ENCODE measurements at places on chromosomes 1 and 21.

DNA sequence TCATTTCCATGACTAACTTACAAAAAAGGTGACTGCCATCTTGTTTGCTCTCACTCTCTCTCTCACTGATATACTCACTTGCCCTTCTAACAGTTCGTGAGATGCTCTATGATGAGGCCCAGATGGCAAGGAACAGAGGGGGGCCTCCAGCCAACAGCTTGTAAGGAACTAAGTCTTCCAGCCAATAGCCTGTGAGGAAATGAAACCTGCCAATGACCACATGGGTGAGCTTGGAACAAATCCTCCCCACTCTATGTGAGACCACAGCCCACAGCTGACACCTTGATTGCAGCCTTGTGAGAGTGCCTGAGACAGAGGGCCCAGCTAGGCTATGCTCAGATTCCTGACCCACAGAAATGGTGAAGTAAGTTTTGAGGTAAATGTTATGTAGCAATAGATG is 153.7 kb downstream of the HHIPL2 start:
- no peak for DNase-seq

DNA sequence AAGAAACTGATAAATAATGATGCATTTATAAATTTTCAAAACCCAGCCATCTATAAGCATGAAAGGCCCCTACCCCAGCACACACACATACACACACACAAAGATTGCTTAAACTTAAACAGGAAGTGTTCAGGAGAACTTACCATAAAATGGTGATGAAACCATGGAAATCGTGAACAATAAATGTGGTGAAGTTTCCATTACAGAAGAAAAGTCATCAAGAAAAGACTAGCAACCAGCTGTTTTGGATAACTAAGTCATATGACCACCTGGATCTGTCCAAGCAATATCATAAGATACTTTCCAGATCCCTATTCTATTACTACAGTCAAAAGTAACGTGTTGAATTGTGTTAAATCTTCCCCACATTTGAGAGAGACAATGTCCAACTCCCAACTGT is 24.1 kb downstream of the RGS5 start:
- no peak for DNase-seq

- DNase-seq, result no peak
These were observed 27.6 kb upstream of the CTH start for GRCh38 chr1:70383483-70383882.

DNA sequence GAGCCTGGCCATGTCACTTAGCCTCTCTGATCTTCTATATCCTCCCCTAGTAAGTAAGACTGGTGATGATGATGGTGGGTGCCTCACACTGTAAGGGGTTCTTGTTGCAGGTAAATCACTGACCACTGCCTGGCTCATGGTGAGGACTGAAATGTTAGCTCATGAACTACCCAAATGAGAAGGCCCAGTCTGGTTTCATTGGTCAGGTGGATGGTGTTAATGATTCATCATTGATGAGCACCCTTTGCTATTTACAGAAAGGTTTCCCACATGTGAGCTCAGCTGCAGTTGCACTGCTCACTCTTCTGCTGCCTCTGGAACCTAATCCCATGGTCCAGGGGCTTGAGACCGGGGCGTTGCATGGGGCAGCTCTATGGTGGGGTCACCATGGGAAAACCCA is 417.7 kb downstream of the PRDM2 start:
- DNase-seq, result no peak

- no peak for DNase-seq
These were observed 27.9 kb downstream of the MORC3 start for GRCh38 chr21:36347962-36348328.

- DNase-seq, result no peak
These were observed 96.1 kb upstream of the TARDBP start for GRCh38 chr1:10916311-10916710.

GRCh38 chr1:12434174-12434573 is 183.8 kb downstream of the DHRS3 start:
- peak; percentile 88 for DNase-seq

DNA sequence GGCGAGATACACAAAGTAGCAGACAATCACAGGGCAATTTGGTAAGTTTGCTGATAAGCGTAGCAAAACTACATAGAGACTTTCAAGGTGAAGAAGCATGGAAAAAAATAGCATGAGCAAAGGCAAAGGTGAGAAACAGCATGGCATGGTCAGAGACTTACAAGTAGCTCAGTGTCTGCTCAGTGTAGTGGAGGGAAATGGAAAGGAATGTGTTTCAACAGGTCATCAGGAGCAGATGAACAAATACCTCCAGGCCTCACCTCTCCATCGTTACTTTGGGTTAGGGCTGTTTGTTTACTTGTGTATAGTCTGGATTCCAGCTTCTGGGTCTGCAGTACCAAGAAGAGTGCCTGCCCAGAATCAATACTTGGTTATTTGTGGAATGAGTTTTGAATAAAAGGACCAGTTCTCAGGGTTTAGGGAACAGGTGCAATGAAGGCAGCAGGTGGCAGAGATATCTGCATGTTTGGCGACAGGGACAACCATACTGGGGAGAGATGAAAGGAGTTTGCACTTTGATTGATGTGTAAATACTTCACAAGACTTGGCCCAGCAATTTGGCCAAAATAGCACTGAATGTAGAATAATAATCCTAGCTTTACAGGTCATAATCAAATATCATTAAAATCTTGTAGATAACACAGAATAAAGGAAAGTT is 97.0 kb upstream of the FGGY start:
- DNase-seq, result no peak

DNA sequence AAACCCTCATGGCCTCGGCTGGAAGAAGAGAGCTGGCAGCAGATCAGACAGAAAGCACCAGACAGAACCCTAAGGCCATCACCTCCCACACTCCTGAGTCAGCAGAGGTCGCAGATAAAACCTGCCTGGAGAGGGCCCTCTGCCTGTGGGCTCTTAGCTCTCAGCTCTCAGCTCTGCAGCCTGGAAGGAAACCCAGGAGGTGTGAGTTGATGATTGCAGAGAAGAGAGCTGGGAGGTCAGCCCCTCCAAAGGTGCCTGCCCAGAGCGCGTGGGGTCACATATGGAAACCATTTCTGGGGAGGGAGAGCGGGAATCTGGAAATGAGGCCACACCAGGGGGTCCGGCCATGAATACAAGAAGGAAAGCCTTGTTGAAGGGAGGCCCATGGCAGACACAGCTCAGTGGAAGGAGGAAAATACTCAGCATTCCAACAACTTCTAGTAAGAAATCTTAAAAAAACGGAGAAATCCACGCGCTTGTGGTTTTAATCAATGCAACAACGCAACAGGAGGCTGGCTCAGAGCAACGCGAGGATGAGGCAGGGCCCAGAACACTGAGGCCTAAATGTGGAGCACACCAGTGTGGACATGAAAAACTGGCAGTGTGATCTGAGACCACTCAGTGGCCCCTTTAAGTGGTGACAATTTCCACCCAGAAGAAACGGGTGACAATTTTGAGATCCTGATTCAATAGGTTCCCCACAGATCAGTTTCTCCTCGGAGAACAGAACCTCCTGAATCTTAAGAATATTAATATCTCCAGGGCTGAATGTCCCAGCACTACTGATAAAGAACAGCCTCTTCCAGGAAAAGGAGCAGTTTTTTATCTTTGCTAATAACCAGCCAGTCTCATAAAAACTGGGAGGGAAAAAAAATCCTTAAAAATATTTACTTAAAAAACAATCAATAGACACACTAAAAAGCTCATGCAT is 45.7 kb downstream of the PSMG1 start:
- peak; percentile 16 for DNase-seq

GRCh38 chr1:203768256-203768655 is 3.3 kb downstream of the LAX1 start:
- DNase-seq, result no peak

- DNase-seq, result no peak
These were observed 402.3 kb upstream of the ADAMTS5 start for GRCh38 chr21:27369234-27369633.

- DNase-seq, result no peak
These were observed 250.3 kb upstream of the SGIP1 start for GRCh38 chr1:66283622-66284041.

DNA sequence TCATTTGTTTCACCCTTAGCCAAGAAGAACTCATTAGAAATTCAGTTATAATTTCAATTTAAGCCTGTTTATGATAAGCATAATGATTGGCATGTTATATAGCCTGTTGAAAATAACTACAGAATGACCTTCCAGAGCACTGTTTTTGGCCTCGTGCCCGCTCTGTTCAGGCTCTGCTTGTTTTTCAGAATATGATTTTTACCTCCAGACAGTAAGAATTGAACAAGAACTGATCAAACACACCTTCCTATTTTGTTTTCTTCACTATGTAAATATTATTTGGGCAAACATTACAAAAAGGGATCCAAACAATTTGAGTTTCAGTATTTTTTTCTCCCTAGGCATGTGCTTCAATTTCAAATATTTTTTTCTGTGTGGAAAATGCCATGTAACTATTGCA is 48.1 kb upstream of the ANGPTL1 start:
- no peak for DNase-seq

- no peak for DNase-seq
These were observed 12.0 kb upstream of the PCBP3 start for GRCh38 chr21:45631540-45631939.
